ENCODE measurements at places on chromosomes 3 and 15.

DNA sequence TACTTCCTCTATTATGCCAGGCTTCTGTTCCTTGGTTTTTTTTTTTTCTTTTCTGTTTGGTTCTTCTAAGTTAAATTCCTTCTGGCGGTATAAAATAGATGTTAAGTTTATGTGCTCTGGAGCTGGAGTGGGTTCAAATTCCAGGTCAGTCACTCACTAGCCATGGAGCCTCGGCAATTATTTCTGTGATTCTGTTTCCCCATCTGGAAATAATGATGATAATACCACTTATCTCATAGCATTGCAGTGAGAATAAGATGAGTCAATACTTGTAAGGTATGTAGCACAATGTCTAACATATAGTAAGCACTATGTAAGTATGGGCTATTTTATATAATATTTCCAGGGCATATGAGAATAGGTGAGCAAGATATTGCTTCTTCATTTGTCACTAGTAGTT lies 33.2 kb upstream of the ZDHHC23 start:
- DNase-seq, result peak; percentile 71

GRCh38 chr3:144229330-144229729 lies 257.7 kb downstream of the DIPK2A start:
- DNase-seq, result no peak

GRCh38 chr3:48194446-48195071 lies 6.3 kb upstream of the CDC25A start:
- peak; percentile 45 for DNase-seq

- DNase-seq, result peak; percentile 49
Observed at GRCh38 chr15:76968306-76968705, 26.6 kb upstream of the PSTPIP1 start.

DNA sequence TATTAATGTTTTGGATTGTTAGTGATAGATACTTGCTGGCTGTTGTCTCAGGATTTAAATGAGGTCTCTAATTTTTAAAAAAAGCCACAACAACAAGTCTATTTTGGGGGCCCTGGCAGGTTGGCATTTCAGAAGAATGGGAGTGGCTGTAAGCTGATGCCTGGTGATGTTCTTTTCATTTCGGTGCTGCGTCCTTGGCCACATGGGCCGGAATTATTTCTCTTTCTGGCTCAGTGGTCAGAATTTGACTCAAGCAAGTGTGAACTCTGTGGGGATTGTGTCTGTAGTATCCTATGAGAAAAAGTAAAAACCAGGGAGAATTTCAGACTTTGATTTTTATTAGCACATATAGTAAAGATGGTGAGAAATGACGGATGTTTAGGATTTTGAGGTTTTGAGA lies 203.0 kb downstream of the AKAP13 start:
- DNase-seq, result no peak

GRCh38 chr3:134299185-134299887 lies 48.7 kb upstream of the RYK start:
- peak; percentile 56 for DNase-seq

GRCh38 chr15:79520654-79521053 lies 88.5 kb downstream of the MINAR1 start:
- DNase-seq, result no peak

GRCh38 chr3:105747060-105747541 lies 121.7 kb downstream of the CBLB start:
- DNase-seq, result peak; percentile 87

- DNase-seq, result peak; percentile 43
Observed at GRCh38 chr3:141255846-141256261, 24.2 kb downstream of the PXYLP1 start.

DNA sequence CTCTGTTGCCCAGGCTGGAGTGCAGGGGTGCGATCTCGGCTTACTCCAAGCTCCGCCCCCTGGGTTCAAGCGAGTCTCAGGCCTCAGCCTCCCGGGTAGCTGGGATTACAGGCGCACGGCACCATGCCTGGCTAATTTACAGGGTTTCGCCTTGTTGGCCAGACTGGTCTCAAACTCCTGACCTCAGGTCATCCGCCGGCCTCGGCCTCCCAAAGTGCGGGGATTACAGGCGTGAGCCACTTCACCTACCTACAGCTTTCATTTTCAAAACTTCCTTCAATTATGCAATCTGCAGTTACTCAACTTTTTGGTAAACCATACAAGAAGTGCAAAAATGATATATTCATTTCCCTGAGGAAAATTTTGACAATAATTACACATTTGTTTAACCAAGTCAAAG lies 14.0 kb downstream of the NANOGP8 start:
- no peak for DNase-seq

DNA sequence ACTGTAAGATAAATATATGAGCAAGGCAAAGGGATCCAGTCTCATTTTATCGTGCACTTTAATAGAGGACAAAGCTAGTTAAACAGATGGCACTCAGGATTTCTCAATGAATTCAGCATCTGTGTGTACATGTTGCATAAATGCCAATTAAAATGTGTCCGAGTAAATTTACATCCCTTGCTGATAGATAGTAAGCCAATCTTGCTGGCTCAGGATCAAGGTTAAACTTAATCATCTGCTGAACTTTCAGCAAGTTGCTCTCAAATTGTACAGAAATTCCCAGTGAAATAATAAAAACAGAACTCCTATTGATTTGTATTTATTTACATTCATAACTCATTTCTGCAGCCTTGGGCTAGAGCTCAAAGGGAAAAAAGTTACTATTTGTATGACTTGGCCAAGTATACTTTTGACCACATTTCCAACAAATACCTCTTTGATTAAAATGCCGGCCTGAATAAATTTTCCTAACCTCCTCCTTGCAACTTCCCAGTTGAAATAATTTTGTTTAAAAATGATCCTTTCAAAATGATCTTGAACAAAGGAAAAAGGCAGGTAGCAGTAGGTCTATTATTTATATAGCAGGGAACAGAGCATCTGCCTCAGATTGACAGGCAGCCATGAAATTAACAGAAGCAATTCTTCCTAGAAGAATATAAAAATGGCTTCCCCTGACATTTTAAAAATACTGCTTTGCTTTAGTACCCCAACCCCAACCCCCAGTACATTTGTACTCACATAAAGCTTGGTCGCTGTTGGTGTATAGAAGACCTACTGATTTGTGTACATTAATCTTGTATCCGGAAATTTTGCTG lies 1001.9 kb downstream of the ROBO1 start:
- DNase-seq, result peak; percentile 14

Measured in iris pigment epithelial cell (primary cell).